ENCODE measurements at places on chromosomes 12 and 14.

- no peaks in the 10 kb centered on the region for H3K4me1 ChIP-seq
- no peak overlapping the region for H3K4me3 ChIP-seq
- no peak for DNase-seq
- peaks cover 10% of the 10 kb centered on the region for H3K27me3 ChIP-seq
- no peaks in the 10 kb centered on the region for H3K36me3 ChIP-seq
- H3K27ac ChIP-seq, result no peak overlapping the region
Observed at GRCh38 chr12:5510251-5510805, 78.4 kb downstream of the NTF3 start.

GRCh38 chr14:96906434-96906833, 109.3 kb downstream of the VRK1 start:
- peaks cover under 1% of the 10 kb centered on the region for H3K4me1 ChIP-seq
- H3K27me3 ChIP-seq, result no peaks in the 10 kb centered on the region

- no peaks in the 10 kb centered on the region for H3K4me1 ChIP-seq
- H3K36me3 ChIP-seq, result no peaks in the 10 kb centered on the region
- no peak overlapping the region for H3K4me3 ChIP-seq
- no peaks in the 10 kb centered on the region for H3K27me3 ChIP-seq
Observed at GRCh38 chr12:33322519-33322918, 117.1 kb downstream of the SYT10 start.

GRCh38 chr12:18277196-18277595, 15.9 kb downstream of the PIK3C2G start:
- H3K4me1 ChIP-seq, result no peaks in the 10 kb centered on the region
- no peak overlapping the region for H3K4me3 ChIP-seq
- no peaks in the 10 kb centered on the region for H3K36me3 ChIP-seq
- H3K27ac ChIP-seq, result no peak overlapping the region
- no peaks in the 10 kb centered on the region for H3K27me3 ChIP-seq

- no peaks in the 10 kb centered on the region for H3K27me3 ChIP-seq
- no peak overlapping the region for H3K27ac ChIP-seq
- peaks cover 47% of the 10 kb centered on the region for H3K36me3 ChIP-seq
- no peaks in the 10 kb centered on the region for H3K4me1 ChIP-seq
- DNase-seq, result no peak
- H3K4me3 ChIP-seq, result no peak overlapping the region
Observed at GRCh38 chr14:102044566-102044965, 42.3 kb downstream of the HSP90AA1 start.

- no peak overlapping the region for H3K4me3 ChIP-seq
- H3K36me3 ChIP-seq, result peaks cover 25% of the 10 kb centered on the region
- no peaks in the 10 kb centered on the region for H3K4me1 ChIP-seq
- no peak overlapping the region for H3K27ac ChIP-seq
Observed at GRCh38 chr14:102342238-102342637, 20.5 kb downstream of the CINP start.

GRCh38 chr12:87344699-87345098, 684.5 kb downstream of the C12orf50 start:
- H3K27ac ChIP-seq, result no peak overlapping the region
- no peaks in the 10 kb centered on the region for H3K27me3 ChIP-seq
- DNase-seq, result no peak
- no peaks in the 10 kb centered on the region for H3K4me1 ChIP-seq
- no peaks in the 10 kb centered on the region for H3K36me3 ChIP-seq
- H3K4me3 ChIP-seq, result no peak overlapping the region

DNA sequence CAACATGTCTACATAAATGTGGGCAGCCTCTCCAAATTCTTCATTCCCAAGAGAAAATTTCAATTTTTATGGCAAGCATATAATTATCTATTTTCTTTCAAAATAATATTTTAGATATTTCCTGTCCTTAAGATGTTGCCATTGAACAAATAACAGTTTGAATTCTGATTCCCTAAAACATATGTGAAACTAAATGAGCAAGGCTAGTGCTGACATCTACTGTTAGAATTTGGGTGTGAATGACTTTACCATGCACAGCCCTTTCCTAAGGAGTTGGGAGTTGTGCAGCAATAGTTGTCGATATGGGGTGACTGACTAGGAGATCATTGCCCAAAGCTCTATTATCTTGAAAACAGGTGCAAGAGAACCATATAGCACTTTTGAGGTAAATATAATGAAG, 108.2 kb upstream of the SLC38A4 start:
- no peaks in the 10 kb centered on the region for H3K36me3 ChIP-seq
- no peak overlapping the region for H3K4me3 ChIP-seq
- no peak overlapping the region for H3K27ac ChIP-seq
- DNase-seq, result no peak

GRCh38 chr12:13094367-13094766, 9.1 kb downstream of the GSG1 start:
- H3K27me3 ChIP-seq, result no peaks in the 10 kb centered on the region
- H3K27ac ChIP-seq, result no peak overlapping the region
- H3K4me3 ChIP-seq, result no peak overlapping the region
- DNase-seq, result no peak
- peaks cover 28% of the 10 kb centered on the region for H3K4me1 ChIP-seq

DNA sequence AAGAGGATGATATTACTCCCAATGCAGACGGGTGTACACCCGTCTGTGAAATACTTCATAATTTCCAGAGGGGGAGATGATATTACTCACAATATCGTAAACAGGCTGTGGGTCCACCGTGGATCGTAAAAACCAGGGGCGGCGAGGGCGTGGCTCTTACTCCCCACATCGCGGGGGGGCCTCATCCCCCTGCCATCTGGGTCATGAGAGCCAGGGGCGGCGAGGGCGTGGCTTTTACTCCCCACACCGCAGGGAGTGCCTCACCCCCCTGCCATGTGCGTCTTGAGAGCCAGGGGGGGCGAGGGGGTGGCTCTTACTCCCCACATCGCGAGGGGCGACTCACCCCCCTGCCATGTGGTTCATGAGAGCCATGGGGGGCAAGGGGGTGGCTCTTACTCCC, 86.2 kb upstream of the GNG2 start:
- no peak overlapping the region for H3K27ac ChIP-seq
- no peaks in the 10 kb centered on the region for H3K36me3 ChIP-seq
- DNase-seq, result peak; percentile 47
- H3K4me1 ChIP-seq, result peaks cover 2% of the 10 kb centered on the region
- no peak overlapping the region for H3K4me3 ChIP-seq

- H3K36me3 ChIP-seq, result no peaks in the 10 kb centered on the region
- H3K27me3 ChIP-seq, result peaks cover 25% of the 10 kb centered on the region
- no peak for DNase-seq
- H3K4me1 ChIP-seq, result peaks cover 2% of the 10 kb centered on the region
- H3K27ac ChIP-seq, result no peak overlapping the region
- no peak overlapping the region for H3K4me3 ChIP-seq
Observed at GRCh38 chr14:67536087-67536486, 3.0 kb downstream of the PLEKHH1 start.

DNA sequence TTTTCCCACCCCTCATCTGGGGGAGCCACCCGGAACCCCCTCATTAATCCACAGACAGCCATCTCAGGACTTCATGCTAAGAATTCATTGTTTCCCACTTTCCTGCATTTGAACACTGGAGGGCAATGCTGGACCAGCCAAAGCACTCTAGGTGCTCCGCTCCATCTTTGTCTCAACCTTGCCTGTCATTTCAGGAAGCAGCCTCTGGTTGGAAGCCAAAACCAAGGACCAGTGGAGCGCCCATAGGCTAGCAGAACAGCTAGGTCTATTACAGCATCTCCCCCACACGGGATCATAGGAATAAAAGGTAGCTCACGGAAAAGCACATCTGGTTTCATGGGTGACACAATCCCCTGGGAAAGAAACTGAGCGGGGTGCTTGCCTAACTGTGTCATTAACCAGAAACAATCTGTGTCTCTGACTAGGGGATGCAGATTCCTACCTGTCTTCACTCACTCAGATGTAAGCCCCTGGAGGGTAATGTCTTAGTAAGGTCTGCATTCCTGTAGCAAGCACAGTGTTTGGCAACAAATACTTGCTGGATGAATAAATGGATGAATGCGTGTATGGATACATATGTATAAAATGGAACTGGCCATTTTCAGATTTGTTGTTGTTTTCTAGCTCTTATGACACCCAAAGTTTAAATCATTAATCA, 197.0 kb downstream of the DAD1 start:
- H3K27ac ChIP-seq, result no peak overlapping the region
- H3K4me3 ChIP-seq, result no peak overlapping the region

- no peak overlapping the region for H3K4me3 ChIP-seq
- DNase-seq, result no peak
- no peaks in the 10 kb centered on the region for H3K4me1 ChIP-seq
- peaks cover 2% of the 10 kb centered on the region for H3K27me3 ChIP-seq
- no peak overlapping the region for H3K27ac ChIP-seq
Observed at GRCh38 chr14:104212206-104213095, 74.1 kb downstream of the KIF26A start.

GRCh38 chr14:61630399-61631044, 64.8 kb upstream of the HIF1A start:
- H3K36me3 ChIP-seq, result peaks cover 2% of the 10 kb centered on the region
- H3K4me1 ChIP-seq, result peaks cover 17% of the 10 kb centered on the region
- no peak overlapping the region for H3K27ac ChIP-seq
- H3K4me3 ChIP-seq, result no peak overlapping the region

- DNase-seq, result no peak
- H3K27ac ChIP-seq, result no peak overlapping the region
- H3K4me1 ChIP-seq, result no peaks in the 10 kb centered on the region
Observed at GRCh38 chr12:29212682-29213403, 63.8 kb downstream of the FAR2 start.

- H3K36me3 ChIP-seq, result peaks cover 31% of the 10 kb centered on the region
- no peak overlapping the region for H3K4me3 ChIP-seq
- no peaks in the 10 kb centered on the region for H3K27me3 ChIP-seq
- H3K27ac ChIP-seq, result peak overlapping the region; percentile 20
- no peak for DNase-seq
Observed at GRCh38 chr14:77556946-77557345, 58.3 kb upstream of the ISM2 start.

- no peak overlapping the region for H3K4me3 ChIP-seq
- peaks cover 42% of the 10 kb centered on the region for H3K36me3 ChIP-seq
- peak overlapping the region; percentile 74 for H3K27ac ChIP-seq
Observed at GRCh38 chr12:121443193-121443870, 43.4 kb downstream of the RNF34 start.

- H3K36me3 ChIP-seq, result no peaks in the 10 kb centered on the region
- no peak overlapping the region for H3K27ac ChIP-seq
- peaks cover 21% of the 10 kb centered on the region for H3K27me3 ChIP-seq
- H3K4me1 ChIP-seq, result no peaks in the 10 kb centered on the region
- DNase-seq, result no peak
- H3K4me3 ChIP-seq, result no peak overlapping the region
Observed at GRCh38 chr12:52975204-52975603, 26.3 kb downstream of the KRT18 start.

GRCh38 chr12:127787544-127787943, 479.4 kb upstream of the TMEM132C start:
- H3K36me3 ChIP-seq, result no peaks in the 10 kb centered on the region
- no peaks in the 10 kb centered on the region for H3K4me1 ChIP-seq
- no peaks in the 10 kb centered on the region for H3K27me3 ChIP-seq
- H3K27ac ChIP-seq, result no peak overlapping the region
- no peak for DNase-seq
- no peak overlapping the region for H3K4me3 ChIP-seq

- DNase-seq, result peak; percentile 71
- no peak overlapping the region for H3K27ac ChIP-seq
- peaks cover 8% of the 10 kb centered on the region for H3K4me1 ChIP-seq
Observed at GRCh38 chr12:110102255-110102654, 21.9 kb upstream of the IFT81 start.

GRCh38 chr12:10709808-10710207, 13.3 kb downstream of the YBX3 start:
- no peaks in the 10 kb centered on the region for H3K4me1 ChIP-seq
- no peak overlapping the region for H3K4me3 ChIP-seq
- no peaks in the 10 kb centered on the region for H3K27me3 ChIP-seq
- H3K36me3 ChIP-seq, result peaks cover 71% of the 10 kb centered on the region

- peaks cover 20% of the 10 kb centered on the region for H3K27me3 ChIP-seq
- H3K4me1 ChIP-seq, result no peaks in the 10 kb centered on the region
- no peak for DNase-seq
- H3K4me3 ChIP-seq, result no peak overlapping the region
- H3K36me3 ChIP-seq, result no peaks in the 10 kb centered on the region
Observed at GRCh38 chr14:69979882-69980281, 100.7 kb downstream of the SMOC1 start.

- H3K4me1 ChIP-seq, result peaks cover 7% of the 10 kb centered on the region
- no peaks in the 10 kb centered on the region for H3K36me3 ChIP-seq
- no peaks in the 10 kb centered on the region for H3K27me3 ChIP-seq
- no peak overlapping the region for H3K27ac ChIP-seq
- no peak overlapping the region for H3K4me3 ChIP-seq
- DNase-seq, result no peak
Observed at GRCh38 chr12:19761463-19761862, 322.2 kb downstream of the AEBP2 start.

DNA sequence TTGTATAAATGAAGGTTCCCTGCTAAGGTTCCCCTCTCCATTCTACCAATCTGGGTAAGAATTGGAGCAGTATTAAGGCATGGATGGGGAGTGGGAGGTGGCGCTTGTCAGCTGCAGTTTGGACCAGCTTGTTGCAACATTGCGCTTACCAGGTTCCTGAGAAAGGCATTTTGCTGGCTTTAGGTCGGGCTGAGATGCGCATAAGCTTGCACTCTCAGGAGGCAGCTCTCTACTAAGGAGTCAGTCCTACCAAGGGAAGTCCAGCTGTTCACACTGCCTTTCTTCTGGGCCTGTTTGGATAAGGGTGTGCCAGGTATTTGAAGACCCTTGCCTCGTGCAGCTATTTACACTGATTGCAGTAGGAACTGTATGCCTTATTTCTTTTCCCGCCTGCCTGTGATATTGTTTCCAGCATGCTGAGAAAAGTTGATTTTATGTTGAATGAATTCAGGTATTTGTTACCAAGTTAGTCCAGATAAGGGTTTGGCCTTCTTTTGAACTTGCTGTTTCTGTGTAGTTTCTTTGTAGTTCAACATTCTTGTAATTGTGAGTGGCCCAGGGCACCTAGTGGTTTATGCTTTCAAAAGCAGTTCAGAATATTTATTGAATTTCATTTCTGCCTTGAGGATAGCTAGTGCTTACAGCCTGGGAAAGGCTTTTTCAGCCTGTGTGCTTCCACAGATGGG, 2.6 kb downstream of the MLEC start:
- no peak for DNase-seq
- H3K4me3 ChIP-seq, result peak overlapping the region; percentile 92
- peaks cover 17% of the 10 kb centered on the region for H3K36me3 ChIP-seq
- no peaks in the 10 kb centered on the region for H3K27me3 ChIP-seq

DNA sequence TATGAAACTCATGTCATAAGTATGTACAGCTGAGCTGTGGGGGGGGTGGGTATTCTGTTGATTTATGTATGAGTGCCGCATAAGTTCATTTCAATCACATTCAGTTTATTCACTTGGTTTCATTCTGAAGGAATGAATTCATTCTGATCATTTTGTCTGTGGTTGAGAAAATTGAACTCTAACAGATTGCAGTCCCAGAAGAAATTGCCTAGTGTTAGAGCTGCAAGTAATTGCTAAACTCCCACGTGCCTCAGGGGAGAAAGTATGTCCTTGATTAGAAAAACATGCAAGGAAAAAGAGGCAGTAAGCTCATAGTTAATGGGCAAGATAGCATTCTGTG, 442.4 kb upstream of the MGAT4C start:
- H3K27me3 ChIP-seq, result no peaks in the 10 kb centered on the region
- no peak overlapping the region for H3K27ac ChIP-seq
- no peaks in the 10 kb centered on the region for H3K4me1 ChIP-seq
- H3K36me3 ChIP-seq, result no peaks in the 10 kb centered on the region
